Left renal cortex interstitium (tissue), 4 donors: ENCODE measurements at places on chromosomes 2 and 18. TPM values are rescaled to one million over a fixed set of nuclear protein-coding genes. Genes with fewer than 3 reads are reported as not detected.

ZFP36L2 gene
- 103 TPM for polyA plus RNA-seq

CWC22 gene
- 33.5 TPM for polyA plus RNA-seq

SLC5A7 gene
- polyA plus RNA-seq = 0.44 TPM

CAPN14 gene
- polyA plus RNA-seq = 0.08 TPM

NTSR2 gene
- polyA plus RNA-seq = not detected

SLC30A3 gene
- polyA plus RNA-seq = 5.3 TPM

IL1F10 gene
- polyA plus RNA-seq = not detected

HAAO gene
- 41.7 TPM for polyA plus RNA-seq

STARD7 gene
- 132 TPM for polyA plus RNA-seq

TNFRSF11A gene
- 2.4 TPM for polyA plus RNA-seq

DNA sequence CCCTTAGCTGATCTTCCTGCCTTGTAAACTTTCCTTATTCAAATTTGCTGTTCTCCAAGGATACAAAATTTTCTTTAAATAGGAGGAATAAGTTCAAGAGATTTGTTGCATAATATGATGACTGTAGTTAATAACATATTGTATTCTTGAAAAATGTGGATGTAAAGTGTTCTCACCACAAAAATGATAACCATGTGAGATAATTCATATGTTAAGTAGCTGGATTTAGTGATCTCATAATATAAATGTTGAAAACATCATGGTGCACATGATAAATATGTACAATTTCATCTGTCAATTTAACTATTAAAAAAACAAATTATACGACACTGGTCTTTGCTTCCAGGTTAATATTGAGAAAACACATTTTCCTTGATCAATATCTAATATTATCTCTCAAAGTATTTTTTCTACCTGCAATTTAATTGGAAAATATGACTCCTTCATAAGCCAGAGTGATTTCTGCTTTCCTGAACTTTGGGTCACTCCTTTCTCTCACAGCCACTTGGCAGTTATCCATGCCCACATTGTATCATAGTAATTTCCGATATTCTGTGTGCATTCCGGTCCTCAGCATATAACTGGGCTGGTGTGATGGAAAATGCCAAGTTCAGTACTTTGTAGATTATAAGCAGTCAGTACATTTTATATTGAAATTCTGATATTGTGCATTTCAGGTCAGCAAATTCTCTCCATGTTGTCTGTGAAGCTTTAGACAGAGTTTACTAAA, 152.6 kb downstream of the GULP1 start:
- DNase-seq = no peak

DNA sequence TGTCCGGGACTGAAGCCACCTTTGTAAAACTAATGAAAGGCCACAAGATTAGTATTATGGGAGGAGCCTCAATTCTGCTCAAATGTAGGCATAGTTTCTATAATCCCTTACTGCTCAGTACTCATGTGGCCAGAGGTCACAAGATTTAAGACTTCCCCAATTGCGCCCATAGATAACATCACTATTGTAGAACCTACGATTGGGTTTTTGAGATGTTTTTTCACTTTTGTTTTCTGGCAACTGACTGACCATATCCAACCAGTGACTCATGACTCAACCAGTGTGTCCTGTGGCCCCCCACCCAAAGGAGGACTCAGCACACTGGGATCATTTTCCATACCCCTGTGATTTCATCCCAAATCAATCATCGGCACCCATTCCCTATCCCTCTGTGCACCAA, 15.2 kb upstream of the TSPYL6 start:
- no peak for DNase-seq

GRCh38 chr18:11327391-11328009, 178.1 kb upstream of the PIEZO2 start:
- no peak for DNase-seq

DNA sequence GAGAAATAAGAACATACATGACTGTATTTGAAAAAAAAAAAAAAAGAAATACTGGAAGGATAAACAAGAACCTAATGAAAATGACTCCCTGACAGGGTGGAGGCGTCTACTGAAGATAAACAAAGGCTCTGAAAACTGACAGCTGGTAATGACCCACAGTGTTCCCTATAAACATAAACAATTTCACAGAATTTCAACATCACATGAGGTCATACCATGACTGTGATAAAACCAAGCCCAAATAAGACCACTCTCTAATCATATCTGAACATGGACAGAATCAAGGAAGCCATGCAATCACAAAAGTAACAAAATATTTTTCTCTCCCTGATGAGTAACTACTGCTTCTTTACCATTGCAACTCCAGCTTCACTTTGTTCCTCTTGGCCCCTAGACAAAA, 159.3 kb downstream of the FAM124B start:
- no peak for DNase-seq

DNA sequence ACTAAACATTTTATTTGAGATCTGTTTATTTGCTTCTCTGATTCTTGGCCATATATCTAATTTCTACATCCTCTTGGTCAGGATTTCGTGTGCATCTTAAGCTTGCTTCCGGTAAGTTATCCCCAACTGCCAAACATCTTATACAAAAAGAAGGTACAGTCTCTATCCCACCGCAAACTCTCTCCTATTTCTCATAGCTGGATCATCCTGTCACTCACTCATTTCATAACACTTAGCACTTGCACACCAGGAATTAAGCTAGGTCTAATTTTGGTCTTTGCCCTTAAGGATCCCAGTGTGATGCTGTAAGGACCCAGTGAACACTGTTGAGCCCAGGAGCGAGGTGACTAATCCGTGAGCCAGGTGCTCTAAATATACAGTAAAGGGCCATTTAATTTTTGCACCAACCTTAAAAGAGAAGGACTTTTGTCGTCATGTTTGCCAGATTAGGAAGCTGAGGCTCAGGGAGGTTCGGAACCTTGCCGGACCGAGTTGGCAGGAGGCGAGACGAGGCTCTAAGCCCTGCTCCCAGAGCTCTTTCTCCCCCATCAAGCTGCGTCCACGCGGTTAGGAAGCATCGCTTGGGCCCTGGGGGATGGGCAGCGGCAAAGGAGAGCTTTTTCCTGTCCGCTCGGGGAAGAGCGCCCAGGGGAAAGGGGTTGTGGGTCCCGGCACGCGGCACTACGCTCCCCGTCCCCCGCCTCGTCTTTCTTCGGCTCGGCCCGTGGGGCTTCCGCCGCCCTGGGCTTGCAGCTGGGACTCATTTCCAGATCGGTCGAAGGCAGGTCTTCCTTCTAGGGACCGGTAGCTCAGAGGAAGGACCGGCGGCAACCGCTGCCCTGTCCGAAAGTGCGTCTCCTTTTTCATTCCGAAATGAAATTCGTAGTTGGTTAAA, 4.1 kb upstream of the ITPRIPL1 start:
- no peak for DNase-seq

DNA sequence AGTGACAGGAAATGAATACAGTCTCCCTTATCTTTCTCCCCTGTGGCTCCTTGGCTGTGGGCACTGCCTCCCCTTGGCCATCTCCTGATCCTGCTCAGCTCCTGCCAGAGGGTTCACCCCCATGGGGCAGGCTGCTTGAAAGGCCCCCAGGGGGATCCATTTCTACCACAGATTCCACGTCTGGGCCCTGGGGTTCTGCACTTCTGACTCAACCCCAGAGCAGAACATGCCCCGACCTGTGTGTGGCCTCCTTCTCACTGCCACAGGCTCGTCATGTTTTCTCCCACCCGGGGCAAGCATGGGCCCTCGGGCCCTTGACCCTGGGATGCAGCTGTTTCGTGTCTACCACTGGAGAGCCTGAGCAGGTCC, 122.2 kb downstream of the ACKR3 start:
- no peak for DNase-seq

DNA sequence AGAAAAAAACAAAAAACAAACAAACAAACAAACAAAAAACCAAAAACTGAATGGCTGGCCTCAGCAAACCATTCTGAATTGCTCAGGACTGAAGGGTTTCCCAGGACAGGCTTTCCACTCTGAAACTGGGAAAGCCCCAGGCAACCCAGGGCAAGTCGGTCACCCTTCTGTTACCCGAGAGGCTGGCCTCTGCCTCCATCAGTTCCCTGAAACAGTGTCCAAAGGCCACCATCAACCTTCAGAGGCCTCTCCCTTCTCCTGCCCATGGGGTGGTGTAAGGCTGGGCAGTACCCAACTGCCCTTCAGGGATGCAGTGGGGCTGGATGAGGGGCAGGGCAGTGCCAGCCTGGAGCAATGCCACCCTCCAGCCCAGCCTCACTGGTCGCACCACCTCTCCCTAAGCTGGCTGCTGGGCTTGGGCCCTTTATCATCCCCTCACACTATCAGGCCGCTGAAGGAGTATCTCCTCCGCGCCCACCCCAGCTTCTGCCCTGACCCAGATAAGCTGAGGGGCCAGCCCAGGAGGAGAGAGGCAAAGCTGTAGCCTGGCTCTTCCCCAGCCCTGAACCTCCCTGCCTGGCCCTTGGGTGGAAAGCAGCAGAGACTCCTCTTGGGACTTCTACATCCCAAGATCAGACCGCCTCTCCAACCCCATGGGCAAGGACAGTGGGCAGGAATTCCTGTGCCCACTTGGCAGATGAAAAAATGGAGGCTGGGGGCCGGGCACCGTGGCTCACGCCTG, 35.9 kb downstream of the ZFP36L2 start:
- no peak for DNase-seq

GRCh38 chr2:24638568-24638967, 147.5 kb downstream of the NCOA1 start:
- DNase-seq = no peak

DNA sequence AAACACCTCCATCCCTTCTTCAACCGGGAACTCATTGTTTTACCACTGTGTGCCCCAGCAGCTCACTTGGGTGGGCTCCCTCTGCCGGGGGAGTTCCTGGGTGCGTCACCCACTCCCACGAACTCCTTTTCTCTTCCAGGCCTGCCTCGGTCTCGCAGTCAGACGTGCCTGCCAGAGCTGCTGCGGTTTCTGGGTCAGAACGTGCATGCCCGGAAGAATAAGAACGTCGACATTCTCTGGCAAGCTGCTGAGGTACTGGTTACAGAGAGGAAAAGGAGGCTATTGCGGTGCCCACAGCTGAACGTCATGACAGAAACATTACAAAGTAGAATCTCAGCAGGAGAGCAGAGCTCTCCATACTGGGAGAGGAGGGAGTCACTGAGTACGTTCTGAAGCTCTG, 35.6 kb downstream of the COA5 start:
- no peak for DNase-seq
